Forelimb muscle (tissue), 1 donor: ENCODE measurements at places on chromosomes 2 and 18. TPM values are rescaled to one million over a fixed set of nuclear protein-coding genes. Genes with fewer than 3 reads are reported as not detected.

DNA sequence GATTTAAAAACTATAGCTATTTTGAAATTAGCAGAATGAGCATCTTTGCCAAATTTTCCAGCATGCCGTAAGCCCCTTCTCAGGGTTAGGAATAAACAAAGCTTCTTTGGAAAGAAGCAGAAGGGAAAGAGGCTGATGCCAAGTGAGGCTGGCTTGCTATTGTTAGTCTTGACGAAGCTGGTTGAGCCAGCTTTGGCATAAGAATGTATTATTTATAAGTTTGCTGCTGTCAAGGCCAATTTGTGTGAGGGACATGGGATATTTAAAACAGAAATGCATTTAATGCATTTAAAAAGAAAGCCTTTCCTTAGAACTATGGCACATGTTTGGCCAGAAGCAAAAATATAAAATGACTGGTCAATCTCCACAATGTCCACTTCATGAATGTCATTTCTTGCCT lies 52.5 kb upstream of the TTN start:
- no peak for DNase-seq

DNA sequence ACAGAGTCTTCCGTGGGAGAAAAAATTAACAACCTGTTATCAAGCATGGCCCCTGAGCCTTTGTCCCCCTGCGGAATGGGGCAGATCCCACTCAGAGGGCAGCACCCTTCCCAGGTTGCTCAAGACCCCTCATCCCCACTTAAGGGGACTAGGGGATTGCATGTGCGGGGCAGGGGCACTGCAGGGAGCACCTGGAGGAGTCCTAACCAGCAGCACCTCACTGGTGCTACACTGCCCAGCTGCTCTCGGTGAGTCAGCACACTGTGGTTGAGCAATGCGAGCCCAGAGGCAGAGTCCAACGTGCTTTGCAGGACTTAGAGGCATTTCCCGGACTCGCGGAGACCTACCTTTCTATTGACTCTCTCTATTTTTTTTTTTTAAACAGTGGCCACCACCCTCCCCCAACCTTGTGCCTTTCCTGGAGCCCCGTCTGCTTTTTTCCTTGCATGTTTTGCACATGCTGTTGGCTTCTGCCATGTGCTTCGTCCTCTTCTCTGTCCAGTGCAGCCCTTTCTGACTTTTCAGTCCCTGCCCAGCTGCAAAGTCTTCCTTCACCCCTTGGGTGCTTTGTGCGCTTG lies 74.0 kb downstream of the IL1R2 start:
- DNase-seq: no peak

DNA sequence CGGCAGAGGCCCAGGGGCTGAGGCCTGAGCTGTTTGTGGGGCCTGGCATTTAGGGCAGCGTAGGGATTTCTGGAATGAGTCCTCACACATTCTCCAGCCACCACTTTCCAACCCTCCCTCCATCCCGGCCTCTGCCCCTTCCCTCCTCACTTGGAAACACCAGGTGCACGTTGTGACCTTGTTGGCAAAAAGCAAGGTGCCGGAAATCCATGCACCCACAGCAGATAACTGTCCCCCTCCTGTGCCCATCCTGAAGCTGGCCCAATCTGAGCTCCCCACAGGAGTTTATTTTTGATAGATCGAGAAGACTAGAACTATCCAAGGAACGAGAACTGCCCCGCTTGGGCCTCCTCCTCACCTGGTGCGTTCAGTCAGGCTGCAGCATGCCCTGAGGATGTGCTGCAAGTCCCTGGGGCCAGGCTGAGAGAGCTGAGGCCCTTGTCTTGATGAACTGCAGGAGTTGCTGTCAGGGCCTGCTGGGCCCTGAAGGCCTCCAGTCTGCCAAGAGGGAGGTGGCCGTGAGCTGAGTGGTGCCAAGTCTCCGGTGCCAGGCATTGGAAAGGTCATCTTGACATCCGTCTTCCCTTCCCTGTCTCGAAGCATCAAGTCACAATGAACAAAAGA lies 55.8 kb downstream of the CTIF start:
- DNase-seq: no peak

- DNase-seq: no peak
These were observed 74.9 kb upstream of the DLX2 start for GRCh38 chr2:172177581-172177980.

The ACSL3 gene
- polyA plus RNA-seq: 44.7 TPM

The MOCOS gene
- polyA plus RNA-seq: 0.14 TPM

GRCh38 chr2:29253026-29253425 lies 137.8 kb downstream of the CLIP4 start:
- no peak for DNase-seq

DNA sequence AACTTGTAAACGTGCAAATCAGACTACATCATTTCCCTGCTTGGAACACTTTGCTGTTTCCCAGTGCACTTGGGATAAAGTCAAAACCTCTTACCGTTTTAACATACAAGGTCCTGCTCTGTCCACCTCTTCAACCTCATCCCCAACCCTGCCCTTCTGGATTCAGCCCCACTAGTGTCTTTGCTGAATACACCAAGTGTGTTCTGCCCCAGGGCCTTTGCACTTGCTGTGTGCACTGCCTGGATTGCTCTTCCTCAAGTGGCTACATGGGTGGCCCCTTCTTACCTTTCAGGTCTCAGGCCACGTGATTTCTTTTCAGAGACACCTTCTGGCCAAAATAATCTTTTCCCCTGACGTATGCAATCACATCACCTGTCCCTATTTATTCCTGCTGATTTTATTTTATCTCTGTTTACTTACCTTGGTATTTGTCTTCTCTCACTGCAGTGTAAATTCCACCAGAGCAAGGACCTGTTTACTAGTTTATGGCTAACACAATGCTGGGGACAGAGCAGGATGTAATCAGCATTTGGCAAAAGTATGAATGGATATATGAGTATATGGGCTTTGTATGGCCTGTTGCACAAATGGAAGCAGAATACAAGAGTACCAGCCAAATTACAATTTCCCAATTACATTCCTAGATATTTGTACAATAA lies 63.9 kb downstream of the MAPK4 start:
- DNase-seq: no peak

- DNase-seq: no peak
These were observed 166.8 kb upstream of the ID2 start for GRCh38 chr2:8514796-8515758.
